ENCODE measurements at places on chromosomes 3 and 15.

GRCh38 chr15:42331235-42331634 is 28.1 kb upstream of the CAPN3 start:
- DNase-seq, result no peak

DNA sequence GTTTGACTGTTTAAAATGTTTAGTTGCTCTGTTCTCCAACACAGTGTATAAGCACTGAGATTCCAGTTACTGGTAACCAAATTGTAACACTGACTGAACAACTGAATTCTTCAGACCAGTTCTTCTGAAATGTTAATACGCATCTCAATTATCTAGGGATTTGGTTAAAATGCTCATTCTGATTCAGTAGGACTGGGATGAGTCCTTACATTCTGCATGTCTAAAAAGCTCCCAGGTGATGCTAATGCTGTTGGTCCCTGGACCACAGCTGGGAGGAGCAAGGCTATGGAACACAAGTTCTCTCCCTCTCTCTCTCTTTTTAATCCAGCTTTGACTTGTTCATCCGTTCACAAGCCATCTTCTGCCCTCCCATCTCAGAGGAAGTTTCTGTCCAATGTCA is 380.3 kb downstream of the MAGI1 start:
- DNase-seq, result no peak

GRCh38 chr3:60421749-60422446 is 829.4 kb downstream of the FHIT start:
- DNase-seq, result no peak

GRCh38 chr3:37779289-37780152 is 82.2 kb upstream of the CTDSPL start:
- peak; percentile 77 for DNase-seq

DNA sequence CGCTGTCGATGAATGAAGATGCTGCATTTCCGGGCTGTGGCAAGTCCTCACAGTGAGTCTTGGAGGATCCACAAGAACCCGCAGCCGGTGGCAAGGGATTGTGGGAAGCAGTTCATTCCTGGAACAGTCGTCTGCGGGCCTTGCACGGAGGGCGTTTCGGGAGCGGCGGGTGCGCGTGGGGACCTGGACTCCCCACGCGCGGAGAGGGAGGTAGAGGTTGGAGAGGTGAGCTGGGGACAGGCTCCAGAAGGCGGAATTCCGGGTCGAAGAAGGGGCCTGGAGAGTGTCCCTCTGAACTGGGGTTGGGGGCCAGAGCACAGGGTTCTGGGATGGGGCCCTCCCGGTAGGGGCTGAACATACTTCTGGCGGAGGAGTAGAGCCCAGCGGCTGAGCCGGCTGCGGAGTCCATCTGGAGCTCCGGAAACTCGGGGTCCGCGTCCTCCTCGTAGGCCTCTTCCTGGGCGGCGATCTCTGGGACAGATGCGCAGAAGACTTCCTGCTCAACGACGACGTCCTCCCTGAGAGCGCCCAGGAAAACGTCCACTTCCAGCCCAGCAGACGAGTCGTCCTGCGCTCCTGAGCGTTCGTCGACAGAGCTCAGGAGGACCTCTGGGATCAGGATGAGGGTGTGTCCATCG is 593 bp downstream of the PRR23A start:
- DNase-seq, result no peak

DNA sequence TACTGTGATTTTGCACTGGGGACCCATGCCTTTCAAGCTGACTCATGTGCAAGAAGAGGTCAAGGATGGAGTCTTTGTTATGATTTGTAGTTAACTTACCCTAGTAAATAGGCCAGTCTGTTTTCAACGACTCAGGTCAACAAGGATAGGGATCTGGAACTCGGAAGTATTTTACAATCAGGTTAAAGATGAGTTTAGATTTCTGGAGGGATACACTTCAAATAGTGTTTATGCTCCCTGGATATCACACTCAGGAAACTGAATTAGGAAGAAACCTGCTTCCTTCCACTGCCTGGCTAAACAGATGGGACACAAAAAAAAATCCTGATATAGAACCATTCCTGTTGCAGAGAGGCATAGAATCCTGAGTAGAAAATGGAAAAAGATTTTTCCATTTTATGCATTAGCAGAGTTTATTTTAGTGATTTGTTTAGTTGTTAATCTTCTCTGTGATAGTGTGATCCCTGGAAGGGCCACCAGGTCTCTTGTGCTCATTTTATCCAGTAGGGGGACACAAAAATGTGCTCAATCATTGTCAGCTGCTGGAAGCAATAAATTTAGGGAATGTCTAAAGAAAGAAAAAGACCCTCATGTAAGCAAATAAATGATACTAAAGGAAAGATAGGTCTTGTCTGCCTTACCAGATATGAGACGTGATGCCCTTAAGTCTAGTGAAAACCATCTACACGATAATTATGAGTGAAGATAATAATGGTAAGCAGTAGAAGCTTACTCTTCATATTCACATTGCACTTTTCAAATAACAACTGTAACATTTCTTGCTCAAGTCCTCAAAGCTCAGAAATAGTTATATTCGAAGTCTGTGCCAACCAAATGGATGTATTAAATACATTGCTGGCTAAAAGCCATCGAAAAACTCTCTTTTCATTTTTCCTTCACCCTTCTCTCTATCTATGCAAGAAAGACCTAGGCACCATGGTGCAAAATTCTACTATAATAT is 452.1 kb upstream of the KCNMB2 start:
- DNase-seq, result no peak

- DNase-seq, result no peak
Measured at GRCh38 chr15:94509259-94509658, 277.9 kb downstream of the MCTP2 start.

- DNase-seq, result no peak
Measured at GRCh38 chr3:138747225-138747624, 87.5 kb downstream of the PIK3CB start.

- DNase-seq, result no peak
Measured at GRCh38 chr3:128395500-128396162, 71.1 kb downstream of the DNAJB8 start.

DNA sequence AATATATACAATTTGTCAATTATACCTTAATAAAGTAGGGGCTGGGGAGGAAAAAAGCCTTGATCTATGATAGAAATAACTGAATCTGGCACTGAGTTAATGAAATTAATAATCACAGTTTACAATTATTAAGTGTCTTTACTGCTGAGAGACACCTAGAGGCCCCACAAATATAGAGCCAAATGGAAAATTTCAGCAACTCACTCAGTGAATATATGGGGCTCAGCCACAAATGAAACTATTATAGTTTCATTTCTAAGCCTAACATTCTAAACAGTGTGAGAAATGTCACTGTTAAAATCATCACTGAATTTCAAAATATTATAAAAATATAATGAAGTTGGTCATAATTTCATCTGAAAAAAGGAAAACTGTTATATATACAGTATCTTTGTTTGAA is 40.3 kb downstream of the GNB4 start:
- DNase-seq, result no peak

DNA sequence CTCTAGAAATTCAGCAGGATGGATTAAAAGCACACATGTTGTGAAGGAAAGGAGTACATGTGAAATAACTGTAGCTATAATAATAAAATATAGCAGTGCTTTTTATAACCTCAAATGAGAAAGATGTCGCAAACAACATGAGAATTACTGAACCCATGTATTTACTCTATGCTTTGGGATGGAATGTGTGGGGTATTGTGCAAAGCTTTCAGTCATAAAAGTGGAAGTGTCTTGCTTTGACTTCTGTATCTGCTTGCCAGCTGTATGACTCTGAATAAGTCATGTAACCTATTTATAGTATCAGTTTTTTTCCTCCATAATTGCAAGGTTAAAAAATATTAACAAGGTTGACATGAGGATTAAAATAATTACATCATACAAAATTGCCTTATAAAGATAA is 519.3 kb upstream of the CADM2 start:
- DNase-seq, result no peak

- no peak for DNase-seq
Measured at GRCh38 chr15:33190539-33190938, 4.0 kb downstream of the FMN1 start.

DNA sequence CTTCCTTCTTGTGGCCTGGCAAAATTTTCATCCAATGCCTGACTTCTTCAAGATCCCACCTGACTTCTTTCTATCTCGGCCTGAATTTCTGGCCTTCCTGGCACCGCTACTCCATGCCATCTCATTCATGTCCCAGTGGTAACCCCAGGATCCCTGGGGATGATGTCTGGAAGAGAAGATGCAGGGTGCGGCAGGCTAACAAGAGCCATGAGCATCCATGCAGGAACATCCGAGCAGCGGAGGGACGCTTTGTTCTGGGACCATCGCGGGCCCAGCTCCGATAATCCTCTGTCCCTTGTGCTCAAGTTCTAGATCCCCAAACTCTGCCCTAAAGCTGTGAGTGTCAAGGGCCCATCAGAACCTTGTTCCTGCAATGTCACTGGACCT is 10.9 kb downstream of the MYL3 start:
- no peak for DNase-seq

DNA sequence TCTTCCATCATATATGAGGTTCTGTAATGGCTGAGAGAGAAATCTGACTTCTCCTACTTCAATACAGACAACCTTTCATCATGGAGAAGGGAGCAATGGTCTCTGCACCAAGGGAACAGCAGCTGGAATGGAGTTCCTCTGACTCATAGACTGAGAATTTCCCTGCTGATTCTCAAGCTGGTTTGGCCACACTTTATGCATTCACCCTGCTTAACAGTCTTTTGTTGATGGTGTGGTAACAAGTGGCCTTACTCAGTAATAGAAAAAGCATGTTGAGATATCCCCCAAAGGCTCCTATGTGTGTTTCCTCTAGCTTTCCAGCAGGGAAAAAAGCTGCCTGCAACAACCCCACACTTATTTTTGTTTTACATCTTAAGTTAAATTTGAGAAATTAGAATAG is 138.1 kb downstream of the GREM1 start:
- DNase-seq, result no peak

DNA sequence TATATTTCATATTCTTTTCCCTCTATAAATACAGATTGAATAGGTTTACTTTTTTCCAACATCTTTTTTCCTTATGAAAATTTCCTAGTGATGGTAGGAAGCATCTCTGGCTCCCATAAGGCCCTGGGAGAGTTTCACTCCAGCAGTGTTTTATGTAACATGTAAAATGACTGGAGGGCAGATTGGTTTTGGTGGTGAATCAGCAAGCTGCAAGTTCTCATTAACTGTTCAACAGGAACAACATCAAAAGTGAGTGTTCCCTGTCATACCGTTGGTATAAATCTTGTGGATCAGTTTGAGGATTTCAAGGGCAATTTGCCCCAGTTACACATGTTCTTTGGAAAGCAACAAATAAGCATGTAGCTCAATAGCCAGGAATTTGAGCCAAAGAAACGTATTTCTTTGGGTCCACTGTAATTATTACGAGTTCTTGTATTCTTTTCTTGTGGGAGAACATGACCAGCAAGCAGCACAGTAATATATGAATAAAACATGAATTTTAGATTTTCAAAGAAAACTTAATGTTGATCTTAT is 345.7 kb downstream of the SV2B start:
- no peak for DNase-seq

GRCh38 chr15:59536553-59536952 is 75.0 kb upstream of the GCNT3 start:
- DNase-seq, result no peak
